ENCODE measurements at places on chromosomes 1 and 21. TPM values are rescaled to one million over a fixed set of nuclear protein-coding genes. Genes with fewer than 3 reads are reported as not detected.

The F13B gene
- not detected for total RNA-seq

The TMEM125 gene
- not detected for total RNA-seq

The SPTA1 gene
- not detected for total RNA-seq

The ADAMTS1 gene
- total RNA-seq, result 2.0 TPM

The TMEM51 gene
- total RNA-seq, result 0.28 TPM

The TSHB gene
- not detected for total RNA-seq

The SIM2 gene
- not detected for total RNA-seq

The PIGR gene
- not detected for total RNA-seq

The HCRTR1 gene
- not detected for total RNA-seq

The TRIM67 gene
- not detected for total RNA-seq

The AMY1A gene
- total RNA-seq, result not detected

The NBPF6 gene
- not detected for total RNA-seq

The CR1L gene
- not detected for total RNA-seq

Measured in activated naive CD4-positive, alpha-beta T cell treated with anti-CD3 and anti-CD28 coated beads, Interleukin-2, amount 10 ng/mL, durations not matched to agents 5 hours and 36 hours (primary cell).